ENCODE measurements at places on chromosomes 5 and 9.
A peak's percentile ranks its signal among the peaks of the same experiment; 100 is the strongest.

DNA sequence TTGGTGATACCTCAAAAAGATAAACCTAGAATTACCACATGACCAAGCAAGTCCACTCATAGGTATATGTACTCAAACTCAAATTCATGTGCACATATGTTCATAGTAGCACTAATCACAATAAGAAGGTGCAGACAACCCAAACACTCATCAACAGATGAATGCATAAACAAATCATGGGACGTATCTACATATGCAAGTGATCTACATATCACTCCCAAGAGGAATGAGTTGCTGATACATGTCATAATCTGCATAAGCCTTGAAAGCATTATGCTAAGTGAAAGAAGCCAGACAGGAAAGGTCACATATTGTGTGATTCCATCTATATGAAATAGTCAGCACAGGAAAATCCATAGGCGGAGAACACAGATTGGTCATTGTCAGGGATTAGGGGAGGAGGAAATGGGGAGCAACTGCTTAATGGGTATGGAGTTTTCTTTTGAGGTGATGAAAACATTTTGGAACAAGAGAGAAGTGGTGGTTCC, 10.6 kb upstream of the GPX8 start:
- DNase-seq: no peak

DNA sequence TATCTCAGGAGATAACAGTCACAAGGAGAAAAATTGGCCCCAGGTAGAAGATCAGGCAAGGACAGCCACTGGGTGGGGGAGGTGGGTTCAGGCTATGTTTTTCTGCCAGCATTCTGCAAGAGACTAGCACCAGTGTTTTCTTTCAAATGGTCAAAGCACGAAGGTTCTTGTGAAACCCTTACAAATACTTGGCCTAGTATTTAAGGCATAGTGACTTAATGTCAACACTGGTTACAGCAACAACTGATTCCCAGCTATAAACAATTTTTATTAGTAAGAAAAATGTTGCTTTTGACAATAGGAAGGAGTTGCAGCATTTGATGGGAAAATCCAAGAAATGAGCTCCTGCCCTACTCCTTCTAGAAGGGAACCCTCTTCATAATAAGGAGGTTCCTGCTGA, 349.6 kb downstream of the SLIT3 start:
- no peak for DNase-seq

DNA sequence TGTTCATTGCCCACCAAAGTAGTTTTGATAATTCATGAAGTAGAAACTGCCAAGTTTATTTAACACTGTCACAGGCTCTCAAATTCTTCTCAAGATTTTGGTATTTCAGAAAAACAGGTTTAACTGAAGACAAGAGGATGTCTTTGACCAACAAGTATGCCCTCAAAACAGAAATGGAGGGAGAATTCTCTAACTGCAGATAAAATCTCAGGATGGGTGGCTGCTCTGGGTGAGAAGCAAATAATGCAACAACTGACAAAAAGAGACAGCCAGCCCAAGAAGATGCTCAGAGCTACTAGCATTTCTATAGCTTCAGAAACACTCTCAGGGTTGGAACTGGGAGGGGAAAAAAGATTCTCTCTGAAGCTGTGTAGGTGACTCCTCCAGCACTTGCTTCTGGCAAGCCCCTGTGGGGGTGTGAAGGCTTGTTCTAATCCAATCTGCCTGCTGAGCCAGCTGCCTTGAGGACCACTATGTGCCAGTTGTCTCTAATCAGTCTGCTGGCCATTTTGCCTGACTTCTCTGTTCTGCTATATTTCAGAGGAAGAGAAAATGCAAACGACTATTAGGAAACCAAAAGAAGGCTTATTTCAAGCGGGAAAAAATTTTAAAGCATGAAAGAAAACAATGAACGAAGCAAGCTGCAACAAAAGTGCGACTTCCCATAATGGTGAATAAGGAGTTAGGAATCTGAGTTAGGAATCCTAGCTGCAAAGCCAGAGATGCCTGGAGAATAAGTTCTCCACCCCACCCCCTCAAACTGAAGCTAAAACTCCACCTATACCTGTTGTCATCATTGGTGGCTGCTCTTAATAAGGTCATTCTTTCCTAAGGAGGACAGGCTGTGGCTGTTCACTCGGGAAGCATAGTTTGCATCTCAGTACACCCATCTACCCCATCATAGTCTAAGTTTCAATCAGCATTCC, 147.5 kb downstream of the GNAQ start:
- no peak for DNase-seq

DNA sequence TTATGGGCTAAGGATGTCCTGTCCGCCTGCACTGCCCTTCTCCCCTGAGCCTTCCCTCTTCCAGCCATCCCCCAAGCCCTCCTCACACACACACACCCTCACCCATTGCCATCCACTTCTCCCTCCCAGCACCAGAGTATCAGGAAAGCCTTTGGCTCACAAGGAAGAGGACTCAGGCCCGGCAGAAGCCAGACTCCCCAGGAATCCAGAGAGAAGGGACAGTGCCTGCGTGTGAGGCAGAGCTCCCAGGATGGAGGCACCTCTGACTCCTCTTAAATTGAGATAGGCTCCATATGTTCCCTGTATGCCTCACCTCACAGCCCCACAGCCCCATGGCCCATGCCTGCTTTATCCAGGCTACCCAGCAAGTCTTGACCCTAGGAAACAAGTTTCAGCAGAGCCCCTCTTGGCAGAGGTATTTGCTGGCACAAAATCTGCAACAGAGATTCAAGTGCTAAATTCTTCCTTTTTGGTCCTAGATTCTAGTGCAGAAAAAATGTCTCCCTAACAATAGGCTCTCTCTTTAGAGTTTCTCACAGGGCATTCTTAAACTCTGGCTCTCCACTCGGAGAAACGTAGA, 761 bp downstream of the IL17B start:
- DNase-seq: no peak

- no peak for DNase-seq
These were observed 412.1 kb downstream of the KDM4C start for GRCh38 chr9:7169717-7170389.

- DNase-seq: no peak
These were observed 23.7 kb upstream of the NRARP start for GRCh38 chr9:137325799-137326198.

- no peak for DNase-seq
These were observed 23.9 kb upstream of the NIM1K start for GRCh38 chr5:43168175-43168574.

DNA sequence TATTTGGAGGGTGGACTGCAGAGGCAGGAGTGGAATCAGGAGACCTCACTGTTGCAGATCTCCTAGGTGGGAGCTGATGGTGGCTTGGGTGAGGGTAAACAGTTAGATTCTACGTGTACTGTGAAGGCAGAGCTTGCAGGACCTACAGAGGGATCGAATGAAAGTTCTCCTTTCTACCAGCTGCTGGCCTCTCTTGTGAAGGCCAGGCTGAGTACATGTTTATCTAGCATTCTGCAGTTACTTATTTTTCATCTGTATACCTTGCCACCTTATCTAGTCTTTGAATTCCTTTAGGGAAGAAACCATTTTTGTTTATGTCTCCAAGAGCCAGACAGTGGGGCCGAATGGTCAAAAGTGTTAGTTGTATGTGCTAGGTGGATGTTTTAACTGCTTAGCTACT, 57.6 kb downstream of the PTTG1 start:
- DNase-seq: no peak

- DNase-seq: no peak
These were observed 622.6 kb downstream of the CCDC171 start for GRCh38 chr9:16175461-16175860.

DNA sequence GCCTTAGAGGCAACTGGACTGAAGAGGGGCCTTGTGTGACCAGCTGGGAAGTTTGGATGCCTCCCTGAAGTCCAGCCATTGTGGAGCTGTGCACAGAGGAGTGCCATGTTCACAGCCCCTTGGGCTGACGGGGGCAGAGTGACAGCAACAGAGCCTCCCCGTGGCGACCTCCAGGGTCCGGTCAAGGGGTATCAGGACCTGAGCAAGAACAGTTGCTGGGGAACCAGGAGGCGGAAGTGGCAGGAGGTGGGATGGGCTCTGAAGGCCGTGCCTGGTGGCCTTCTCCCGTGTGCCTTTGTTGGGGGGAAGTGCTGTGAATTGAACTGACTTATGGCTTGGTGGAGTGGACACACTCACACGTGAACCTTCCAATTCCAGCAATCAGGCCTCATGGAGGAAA, 14.0 kb downstream of the BNIP1 start:
- DNase-seq: no peak

- DNase-seq: no peak
These were observed 139.8 kb downstream of the IRX2 start for GRCh38 chr5:2611659-2612058.

GRCh38 chr5:154276973-154277331, 86.4 kb downstream of the GALNT10 start:
- peak; percentile 78 for DNase-seq

DNA sequence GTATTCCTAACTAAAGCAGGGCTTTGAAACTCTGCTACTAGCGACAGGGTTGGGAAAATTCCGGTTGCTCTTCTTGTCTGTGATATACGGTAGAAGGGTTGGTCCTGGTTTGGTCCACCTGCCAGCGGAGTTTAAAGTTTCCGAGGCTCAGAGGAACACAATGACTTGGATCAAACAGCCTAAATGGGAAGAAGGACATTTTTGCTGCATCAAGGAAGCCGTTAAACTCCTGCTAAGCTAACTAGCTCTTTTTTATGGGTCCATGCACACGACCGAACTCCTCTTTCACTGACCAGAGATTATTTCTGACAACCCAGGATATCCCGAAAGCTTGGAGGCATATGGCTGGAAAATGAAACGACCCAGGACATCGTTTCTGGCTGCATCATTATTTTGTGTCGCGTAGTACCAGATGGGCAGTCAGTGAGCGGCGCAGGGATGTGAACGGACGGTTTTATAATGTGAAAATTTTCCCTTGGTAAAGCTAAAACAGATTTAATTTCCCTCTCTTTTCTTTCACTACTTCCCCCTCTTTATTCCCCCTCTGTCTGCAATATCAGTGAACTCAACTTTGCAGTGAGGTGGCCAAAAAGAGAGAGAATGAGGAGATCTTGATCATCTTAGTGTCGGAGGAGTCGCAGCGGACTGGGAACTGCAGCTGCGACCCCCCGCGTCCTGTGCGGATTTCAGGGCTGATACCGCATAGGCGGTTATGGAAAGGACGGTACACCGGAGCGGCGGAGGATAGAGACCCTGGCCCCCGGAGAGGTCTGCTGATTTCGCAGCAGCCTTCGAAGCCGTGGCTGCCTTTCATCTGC, at the start of gene LURAP1L:
LURAP1L (plus strand) TSS at position 160 of the 818 bp plus-strand sequence. CDS start 696 bp downstream, outside the sequence.
- peak; percentile 86 for DNase-seq

GRCh38 chr9:123655681-123656423, 274.1 kb downstream of the DENND1A start:
- DNase-seq: no peak

GRCh38 chr9:132885720-132886333, 7.1 kb downstream of the SPACA9 start:
- no peak for DNase-seq

- peak; percentile 33 for DNase-seq
These were observed 3.3 kb upstream of the SMC5 start for GRCh38 chr9:70255486-70255885.

DNA sequence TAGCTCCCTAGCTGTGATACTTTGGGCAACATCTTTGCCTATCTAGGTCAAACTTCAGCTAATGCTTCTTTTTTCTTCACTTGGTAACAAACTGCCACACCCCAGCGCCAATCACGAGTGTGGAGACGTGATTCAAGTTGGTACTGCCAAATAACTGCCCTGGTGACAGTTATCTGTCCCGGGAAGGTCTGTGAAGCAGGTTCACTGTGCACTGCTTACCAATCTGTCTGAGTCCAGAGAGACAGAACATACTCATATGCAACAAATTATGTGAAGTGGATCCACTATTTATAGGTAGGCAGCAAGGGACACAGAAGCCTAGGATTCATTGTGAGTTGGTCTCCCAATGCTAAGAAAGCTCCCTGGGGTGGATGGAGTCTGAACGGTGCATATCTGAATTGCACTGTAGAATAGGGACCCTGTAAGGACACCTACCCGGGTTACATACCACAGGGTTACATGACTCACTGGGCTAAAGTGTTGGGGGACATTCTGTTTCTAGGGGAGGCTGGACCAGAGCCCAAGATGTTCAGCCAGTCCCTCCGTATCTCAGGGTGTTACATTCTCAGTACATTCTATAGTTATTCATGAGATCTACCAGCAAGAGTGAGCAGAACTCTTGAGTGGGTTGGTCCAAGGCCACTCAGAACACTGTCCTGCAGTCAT, 95.4 kb upstream of the STC2 start:
- DNase-seq: no peak

GRCh38 chr5:20434786-20435185, 446.8 kb upstream of the CDH18 start:
- peak; percentile 24 for DNase-seq

GRCh38 chr9:77769246-77769645, 121.1 kb upstream of the GNA14 start:
- no peak for DNase-seq

GRCh38 chr9:91176426-91176825, 185.3 kb downstream of the AUH start:
- no peak for DNase-seq

- no peak for DNase-seq
These were observed 133.0 kb downstream of the ZSWIM6 start for GRCh38 chr5:61465066-61465465.

DNA sequence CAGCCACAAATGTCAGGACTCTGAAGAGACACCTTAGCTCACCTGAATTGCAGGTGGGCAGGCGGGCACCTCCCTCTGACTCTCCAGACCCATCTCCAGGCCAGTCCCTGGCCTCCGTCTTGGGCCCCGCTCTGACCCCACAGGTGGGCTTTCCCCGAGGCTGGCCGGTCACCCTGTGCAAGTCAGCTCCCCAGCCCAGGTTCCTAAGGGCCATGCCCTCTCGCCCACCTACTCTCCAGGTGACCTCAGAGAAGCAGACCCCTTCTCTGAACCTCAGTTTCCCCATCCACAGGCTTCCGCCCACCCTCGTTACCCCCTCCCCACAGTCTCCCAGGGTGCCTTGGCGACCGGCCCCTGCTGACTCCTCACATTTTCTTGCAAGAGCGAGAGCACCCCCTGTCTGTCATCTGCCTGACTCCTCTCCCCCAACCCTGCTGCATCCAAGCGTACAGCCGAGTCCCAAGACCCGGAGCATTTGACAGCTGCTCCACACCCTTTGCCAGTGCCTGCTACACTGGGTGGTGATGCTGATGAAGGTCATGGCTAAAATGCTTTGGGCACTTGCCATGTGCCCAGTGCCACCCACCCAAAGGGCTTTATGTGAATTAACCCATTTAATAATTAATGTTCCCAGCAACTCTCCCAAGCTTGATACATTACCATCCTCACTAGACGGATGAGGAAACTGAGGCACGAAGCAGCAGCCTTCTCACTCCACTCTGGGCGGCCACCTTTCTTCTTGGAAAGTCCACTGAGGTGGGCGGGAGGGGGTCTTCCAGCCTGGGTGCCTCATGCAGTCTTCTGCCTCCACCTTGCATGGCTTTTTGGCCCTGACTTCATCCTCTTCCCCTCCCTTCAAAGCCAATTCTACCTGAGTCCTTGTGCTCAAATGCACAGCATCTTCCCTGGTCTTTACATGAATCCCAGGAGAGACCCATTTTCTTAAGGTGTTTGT, 51.1 kb upstream of the ORM1 start:
- no peak for DNase-seq

DNA sequence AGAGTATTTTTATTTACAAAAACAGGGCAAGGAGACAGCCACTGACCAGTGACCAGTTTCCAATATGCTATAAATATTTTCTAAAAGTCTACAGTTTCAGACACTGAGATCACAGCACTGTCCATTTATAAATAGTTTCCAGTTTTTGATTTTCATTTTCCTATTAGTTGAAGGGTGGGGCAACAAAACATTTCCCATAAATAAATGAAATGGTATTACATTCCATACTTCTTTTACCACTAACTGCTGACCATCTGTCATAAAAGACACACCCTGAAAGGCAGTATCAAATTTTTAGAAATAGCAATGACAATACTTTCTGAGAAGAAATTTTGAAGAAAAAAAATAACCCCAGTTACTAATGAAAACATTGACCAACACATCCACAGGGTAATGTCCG, 126.7 kb downstream of the ARSB start:
- no peak for DNase-seq
